DND-41 (cell line): ENCODE measurements at places on chromosomes 6 and 20.
A peak's percentile ranks its signal among the peaks of the same experiment; 100 is the strongest.

- H3K27ac ChIP-seq, result peak overlapping the region; percentile 83
- peaks cover 2% of the 10 kb centered on the region for H3K27me3 ChIP-seq
- no peak for DNase-seq
These were observed 655 bp upstream of the NDUFAF4 start for GRCh38 chr6:96898241-96898851.

DNA sequence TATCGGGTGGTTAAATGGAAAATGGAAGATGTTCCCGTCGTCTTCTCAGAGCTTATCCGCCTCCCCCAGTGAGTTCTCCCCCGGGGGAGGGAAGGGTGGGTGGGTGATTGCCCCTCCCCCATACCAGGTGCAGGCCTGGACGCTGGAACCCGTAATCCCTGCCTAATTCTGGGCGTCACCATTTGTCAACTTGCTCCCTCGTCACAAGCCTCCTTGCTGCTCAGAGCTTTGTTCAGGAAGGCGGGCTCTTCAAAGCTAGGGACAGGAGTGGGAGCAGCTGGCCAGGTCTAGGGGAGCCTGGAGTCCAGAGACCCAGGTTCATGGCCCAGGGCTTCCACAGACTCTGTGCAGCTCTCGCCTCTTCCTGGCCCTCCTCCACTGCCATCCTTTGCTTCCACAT lies 25.6 kb downstream of the CDH22 start:
- DNase-seq, result no peak
- H3K4me1 ChIP-seq, result no peaks in the 10 kb centered on the region
- no peak overlapping the region for H3K27ac ChIP-seq
- H3K36me3 ChIP-seq, result no peaks in the 10 kb centered on the region
- no peak overlapping the region for H3K4me3 ChIP-seq

- H3K27me3 ChIP-seq, result no peaks in the 10 kb centered on the region
- H3K36me3 ChIP-seq, result no peaks in the 10 kb centered on the region
- no peak overlapping the region for H3K4me3 ChIP-seq
- H3K4me1 ChIP-seq, result no peaks in the 10 kb centered on the region
These were observed 808.3 kb downstream of the TFAP2A start for GRCh38 chr6:9606435-9607134.

DNA sequence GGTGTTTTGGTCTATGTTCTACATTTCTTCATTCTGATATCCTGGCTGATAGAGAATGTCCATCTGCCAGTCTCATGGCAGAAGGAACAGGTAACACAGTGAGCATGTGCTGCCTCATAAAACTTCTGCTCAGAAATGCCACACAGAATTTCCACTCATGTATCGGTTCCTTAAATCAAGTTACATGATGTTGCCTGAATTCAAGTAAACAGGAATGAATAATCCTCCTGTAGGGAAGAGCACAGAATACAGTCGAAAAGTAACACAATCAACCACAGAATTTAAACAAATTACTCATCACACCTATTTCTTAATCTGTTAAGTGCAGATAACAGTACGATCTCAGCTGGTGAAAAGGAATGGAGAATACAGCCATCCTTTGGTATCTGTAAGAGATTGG lies 74.7 kb downstream of the FAM217A start:
- H3K4me3 ChIP-seq, result no peak overlapping the region
- H3K4me1 ChIP-seq, result no peaks in the 10 kb centered on the region
- H3K27ac ChIP-seq, result no peak overlapping the region
- no peaks in the 10 kb centered on the region for H3K27me3 ChIP-seq
- no peak for DNase-seq

GRCh38 chr20:63706852-63707557 lies 771 bp downstream of the ARFRP1 start:
- peaks cover 48% of the 10 kb centered on the region for H3K4me1 ChIP-seq
- no peaks in the 10 kb centered on the region for H3K27me3 ChIP-seq
- peaks cover 85% of the 10 kb centered on the region for H3K36me3 ChIP-seq
- H3K27ac ChIP-seq, result peak overlapping the region; percentile 89
- peak; percentile 60 for DNase-seq

DNA sequence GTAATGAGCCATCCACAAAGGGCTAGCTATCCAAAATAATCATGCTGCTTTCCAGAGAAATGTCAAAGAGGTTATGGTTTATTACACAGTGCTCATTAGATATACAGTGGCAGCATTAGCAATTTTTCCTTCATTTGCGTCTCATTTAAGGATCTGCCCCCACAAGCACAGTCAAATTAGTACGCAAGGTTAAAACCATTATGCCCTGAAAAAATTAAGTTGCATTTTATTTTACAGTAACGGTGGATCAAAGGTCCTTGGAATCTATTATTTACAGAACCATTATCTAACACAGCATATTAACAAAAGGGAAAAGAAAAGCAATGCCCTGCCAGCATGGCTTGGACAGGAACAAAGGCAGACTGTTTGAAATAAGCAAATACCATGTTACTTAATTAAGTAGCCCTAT lies 144.8 kb downstream of the PDSS2 start:
- DNase-seq, result no peak
- no peaks in the 10 kb centered on the region for H3K4me1 ChIP-seq
- H3K36me3 ChIP-seq, result no peaks in the 10 kb centered on the region
- H3K4me3 ChIP-seq, result no peak overlapping the region
- H3K27ac ChIP-seq, result no peak overlapping the region

GRCh38 chr6:131629651-131630050 lies 1.6 kb upstream of the MED23 start:
- H3K4me1 ChIP-seq, result peaks cover 23% of the 10 kb centered on the region
- no peak overlapping the region for H3K4me3 ChIP-seq

GRCh38 chr6:19478992-19479391 lies 358.2 kb upstream of the ID4 start:
- H3K27me3 ChIP-seq, result no peaks in the 10 kb centered on the region
- H3K27ac ChIP-seq, result no peak overlapping the region
- H3K4me3 ChIP-seq, result no peak overlapping the region
- DNase-seq, result no peak
- no peaks in the 10 kb centered on the region for H3K4me1 ChIP-seq

GRCh38 chr6:10343320-10343719 lies 71.6 kb downstream of the TFAP2A start:
- no peaks in the 10 kb centered on the region for H3K4me1 ChIP-seq
- H3K36me3 ChIP-seq, result no peaks in the 10 kb centered on the region
- no peak for DNase-seq
- H3K27ac ChIP-seq, result no peak overlapping the region
- no peaks in the 10 kb centered on the region for H3K27me3 ChIP-seq
- H3K4me3 ChIP-seq, result no peak overlapping the region

DNA sequence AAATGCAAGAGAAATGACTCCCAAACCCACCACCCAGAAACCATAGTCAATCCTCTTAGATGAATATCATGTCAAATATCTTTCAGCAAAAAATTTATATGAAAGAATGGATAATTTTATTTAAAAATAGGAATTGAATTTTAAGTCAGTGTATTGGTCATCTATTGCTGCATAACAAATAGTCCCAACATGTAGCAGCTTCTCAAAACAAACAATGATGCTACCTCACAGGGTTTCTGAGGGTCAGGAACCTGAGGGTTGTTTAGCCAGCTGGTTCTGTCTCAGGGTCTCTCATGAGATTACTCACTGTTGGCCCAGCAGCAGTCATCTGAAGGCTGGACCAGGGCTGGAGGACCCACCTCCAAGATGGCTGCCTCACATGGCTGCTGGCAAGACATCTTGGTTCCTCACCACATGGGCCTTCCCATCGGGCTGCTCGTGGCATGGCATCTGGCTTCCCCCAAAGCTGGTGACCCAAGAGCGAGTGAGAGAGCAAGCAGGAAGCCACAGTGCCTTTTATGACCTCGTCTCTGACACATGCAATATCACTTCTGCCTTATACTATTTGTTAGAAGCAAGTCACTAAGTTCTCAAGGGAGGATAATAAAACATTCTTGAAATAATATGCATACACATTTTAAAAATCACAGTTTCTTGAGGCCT lies 36.3 kb downstream of the BANF2 start:
- no peaks in the 10 kb centered on the region for H3K4me1 ChIP-seq
- no peaks in the 10 kb centered on the region for H3K36me3 ChIP-seq
- H3K4me3 ChIP-seq, result no peak overlapping the region
- H3K27ac ChIP-seq, result no peak overlapping the region
- no peak for DNase-seq

- H3K27ac ChIP-seq, result no peak overlapping the region
- H3K27me3 ChIP-seq, result no peaks in the 10 kb centered on the region
- no peaks in the 10 kb centered on the region for H3K36me3 ChIP-seq
- DNase-seq, result no peak
These were observed 180.7 kb upstream of the HS3ST5 start for GRCh38 chr6:114523508-114523907.

DNA sequence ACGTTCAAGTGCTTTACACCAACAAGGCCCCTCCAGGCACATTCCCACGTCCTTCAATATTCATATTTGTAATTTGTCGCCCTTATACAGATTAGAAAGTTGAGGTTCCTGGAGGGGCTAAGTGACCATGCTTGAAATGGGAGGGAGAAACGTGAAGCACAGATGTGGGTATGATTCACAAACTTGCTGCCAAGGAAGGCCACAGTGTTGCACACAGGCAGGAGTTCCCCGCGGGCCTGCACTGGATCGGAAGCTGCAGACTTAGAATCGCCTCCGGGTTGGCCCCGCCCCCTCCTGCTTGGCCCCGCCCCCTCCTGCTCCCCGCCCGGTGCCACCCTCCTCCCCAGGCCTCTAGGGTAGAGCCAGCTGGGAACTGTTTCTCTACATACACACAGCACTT lies 58.2 kb upstream of the QKI start:
- DNase-seq, result no peak
- H3K27ac ChIP-seq, result no peak overlapping the region
- no peaks in the 10 kb centered on the region for H3K4me1 ChIP-seq
- H3K27me3 ChIP-seq, result no peaks in the 10 kb centered on the region
- H3K4me3 ChIP-seq, result no peak overlapping the region
- H3K36me3 ChIP-seq, result no peaks in the 10 kb centered on the region

DNA sequence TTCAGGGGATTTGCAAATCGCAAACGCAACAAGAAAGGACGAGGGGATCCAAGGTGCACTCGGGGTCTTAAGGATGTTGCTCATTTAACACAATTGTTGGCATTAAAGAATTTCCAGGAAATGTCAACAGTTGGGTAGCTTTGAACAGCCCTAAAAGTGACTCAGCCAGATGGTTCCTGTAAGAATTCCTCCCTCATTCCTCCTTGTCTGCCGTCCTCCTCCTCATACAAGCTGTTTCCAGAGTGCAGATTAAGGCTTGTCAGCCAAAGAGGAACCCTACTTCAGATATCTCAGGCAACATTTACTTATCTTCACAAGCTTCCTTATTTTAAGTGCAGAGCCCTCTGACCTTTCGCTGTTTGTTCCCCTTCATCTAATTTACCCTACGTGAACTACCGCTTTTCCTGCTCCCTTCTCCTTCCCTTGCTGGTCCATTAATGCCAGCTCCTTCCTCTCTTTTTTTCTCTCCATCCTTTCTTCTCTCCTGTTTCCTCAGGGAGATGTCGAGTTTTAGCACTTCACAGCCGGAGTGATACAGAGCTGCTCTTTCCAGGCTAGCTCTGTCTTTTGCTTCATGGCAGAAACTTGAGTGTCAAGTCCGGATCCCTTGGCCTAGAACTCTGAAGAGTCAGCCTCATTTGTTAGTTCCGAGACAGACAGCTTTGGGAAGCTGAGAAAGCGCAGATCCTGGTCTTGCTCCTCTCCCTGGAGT lies 26.1 kb upstream of the TBC1D7 start:
- H3K4me1 ChIP-seq, result peaks cover 24% of the 10 kb centered on the region
- H3K4me3 ChIP-seq, result no peak overlapping the region
- no peaks in the 10 kb centered on the region for H3K36me3 ChIP-seq
- 0 out of 2 replicates have a peak overlapping the region, but pooled peaks have one; percentile 25 for H3K27ac ChIP-seq
- H3K27me3 ChIP-seq, result no peaks in the 10 kb centered on the region
- DNase-seq, result no peak

- H3K27me3 ChIP-seq, result no peaks in the 10 kb centered on the region
- no peak overlapping the region for H3K27ac ChIP-seq
- H3K4me1 ChIP-seq, result no peaks in the 10 kb centered on the region
- no peak for DNase-seq
- no peaks in the 10 kb centered on the region; the same call in 1 of the 2 replicates for H3K36me3 ChIP-seq
These were observed 19.6 kb downstream of the FARS2 start for GRCh38 chr6:5280920-5281319.

- no peak for DNase-seq
- H3K36me3 ChIP-seq, result no peaks in the 10 kb centered on the region
- no peak overlapping the region for H3K27ac ChIP-seq
- no peak overlapping the region for H3K4me3 ChIP-seq
- no peaks in the 10 kb centered on the region for H3K27me3 ChIP-seq
These were observed 51.3 kb upstream of the EIF2S2 start for GRCh38 chr20:34163307-34163706.

GRCh38 chr6:37435373-37435772 lies 2.4 kb downstream of the CMTR1 start:
- no peak overlapping the region for H3K4me3 ChIP-seq
- H3K4me1 ChIP-seq, result peaks cover 33% of the 10 kb centered on the region
- H3K27me3 ChIP-seq, result no peaks in the 10 kb centered on the region

GRCh38 chr20:13857961-13858360 lies 73.1 kb downstream of the NDUFAF5 start:
- H3K27me3 ChIP-seq, result peaks cover 3% of the 10 kb centered on the region
- no peaks in the 10 kb centered on the region for H3K4me1 ChIP-seq
- no peak overlapping the region for H3K27ac ChIP-seq
- H3K36me3 ChIP-seq, result no peaks in the 10 kb centered on the region

GRCh38 chr6:105797286-105797979 lies 288.7 kb upstream of the PRDM1 start:
- H3K27ac ChIP-seq, result no peak overlapping the region
- no peak for DNase-seq
- no peaks in the 10 kb centered on the region for H3K36me3 ChIP-seq
- no peaks in the 10 kb centered on the region for H3K27me3 ChIP-seq

GRCh38 chr6:84643778-84644177 lies 120.6 kb downstream of the TBX18 start:
- H3K27ac ChIP-seq, result no peak overlapping the region; the same call in 1 of the 2 replicates
- no peaks in the 10 kb centered on the region for H3K27me3 ChIP-seq
- no peak for DNase-seq
- H3K4me3 ChIP-seq, result no peak overlapping the region
- H3K36me3 ChIP-seq, result no peaks in the 10 kb centered on the region

- DNase-seq, result no peak
- no peaks in the 10 kb centered on the region for H3K4me1 ChIP-seq
- no peak overlapping the region for H3K27ac ChIP-seq
- no peaks in the 10 kb centered on the region for H3K27me3 ChIP-seq
- no peak overlapping the region for H3K4me3 ChIP-seq
These were observed 8.0 kb downstream of the DACT2 start for GRCh38 chr6:168311410-168312124.

GRCh38 chr6:136783495-136784270 lies 8.6 kb downstream of the MAP3K5 start:
- DNase-seq, result no peak
- H3K4me1 ChIP-seq, result peaks cover 8% of the 10 kb centered on the region
- peaks cover 9% of the 10 kb centered on the region for H3K27me3 ChIP-seq
- H3K27ac ChIP-seq, result no peak overlapping the region
- no peaks in the 10 kb centered on the region for H3K36me3 ChIP-seq

GRCh38 chr6:132132924-132133639 lies 181.9 kb upstream of the CCN2 start:
- DNase-seq, result no peak
- H3K36me3 ChIP-seq, result no peaks in the 10 kb centered on the region
- no peak overlapping the region for H3K27ac ChIP-seq
- no peaks in the 10 kb centered on the region for H3K4me1 ChIP-seq
- no peak overlapping the region for H3K4me3 ChIP-seq

DNA sequence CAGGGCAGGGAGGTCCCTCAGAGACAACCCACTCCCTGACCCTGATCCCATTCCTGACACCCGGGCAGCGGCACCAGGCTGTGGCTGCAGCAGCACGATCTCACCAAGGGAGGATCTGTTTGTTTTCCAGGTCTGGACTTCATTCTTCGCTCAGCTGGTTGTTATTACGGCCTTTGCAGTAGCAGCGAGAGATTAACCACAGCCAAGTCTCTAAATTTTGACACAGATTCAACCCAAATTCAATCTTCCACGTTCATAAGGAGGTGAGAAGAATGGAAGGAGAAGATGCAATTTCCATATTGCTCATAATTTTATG lies 91.1 kb upstream of the THBS2 start:
- no peak overlapping the region for H3K27ac ChIP-seq
- DNase-seq, result no peak
- no peaks in the 10 kb centered on the region for H3K4me1 ChIP-seq
- H3K27me3 ChIP-seq, result peaks cover 5% of the 10 kb centered on the region
